ENCODE measurements at places on chromosomes 12 and 14. TPM values are rescaled to one million over a fixed set of nuclear protein-coding genes. Genes with fewer than 3 reads are reported as not detected.

DNA sequence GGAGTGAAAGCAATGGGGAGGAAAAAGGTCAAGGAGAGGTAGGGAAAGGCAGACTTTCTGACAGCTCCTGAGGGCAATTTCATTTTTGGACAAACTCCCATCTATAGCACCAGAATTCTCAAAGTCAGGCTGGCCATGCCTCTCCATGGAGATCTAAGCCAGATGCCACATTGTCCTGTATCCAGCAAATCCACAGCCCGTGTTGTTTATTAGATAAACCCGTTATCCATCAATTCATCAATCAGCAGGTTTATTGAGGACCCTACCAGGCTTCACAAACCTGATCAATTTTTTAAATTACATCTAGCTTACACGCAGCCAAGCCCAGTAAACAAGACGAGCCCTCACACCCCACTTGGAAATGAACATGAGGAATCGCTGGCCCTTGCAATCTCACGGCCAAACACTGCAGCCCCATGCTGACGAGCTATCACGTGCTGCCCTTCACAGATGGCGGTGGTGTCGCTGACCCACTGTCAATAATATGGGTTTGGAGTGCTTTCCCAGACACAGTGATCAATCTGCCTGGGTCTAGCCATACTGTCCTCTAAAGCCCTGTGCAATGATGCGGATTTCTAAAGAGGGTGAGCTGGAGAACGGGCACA, 332.9 kb downstream of the DPF3 start:
- DNase-seq, result no peak

- peak; percentile 13 for DNase-seq
These were observed 96.3 kb downstream of the SLC15A4 start for GRCh38 chr12:128727461-128727860.

DNA sequence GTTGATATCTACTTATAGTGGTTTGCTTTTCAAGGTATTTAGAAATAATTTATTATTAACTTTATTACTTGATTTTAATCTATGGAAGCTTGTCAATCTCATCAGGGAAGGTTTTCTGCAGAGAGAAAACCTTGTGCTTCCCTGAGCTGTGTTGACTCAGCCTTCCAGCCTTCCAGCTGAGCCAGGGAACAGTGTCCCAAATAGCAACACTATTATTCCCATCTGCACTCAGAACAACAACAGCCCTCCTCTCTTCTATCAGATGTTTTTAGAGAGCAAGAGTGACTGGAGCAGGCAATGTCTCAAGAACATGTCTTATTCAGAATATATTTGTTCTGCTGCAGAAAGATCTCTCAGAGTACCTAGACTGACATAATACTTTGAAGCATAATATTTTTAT, 389.9 kb upstream of the GARIN6 start:
- no peak for DNase-seq

- no peak for DNase-seq
These were observed 9.5 kb downstream of the DCN start for GRCh38 chr12:91173124-91173523.

- DNase-seq, result no peak
These were observed 69.2 kb upstream of the PSMA6 start for GRCh38 chr14:35222872-35223466.

GRCh38 chr12:104520242-104520900, 63.6 kb downstream of the CHST11 start:
- DNase-seq, result no peak

GRCh38 chr12:57614948-57615500, 3.8 kb downstream of the ARHGEF25 start:
- no peak for DNase-seq

GRCh38 chr14:96221841-96222240, 17.2 kb downstream of the BDKRB2 start:
- DNase-seq, result no peak

DNA sequence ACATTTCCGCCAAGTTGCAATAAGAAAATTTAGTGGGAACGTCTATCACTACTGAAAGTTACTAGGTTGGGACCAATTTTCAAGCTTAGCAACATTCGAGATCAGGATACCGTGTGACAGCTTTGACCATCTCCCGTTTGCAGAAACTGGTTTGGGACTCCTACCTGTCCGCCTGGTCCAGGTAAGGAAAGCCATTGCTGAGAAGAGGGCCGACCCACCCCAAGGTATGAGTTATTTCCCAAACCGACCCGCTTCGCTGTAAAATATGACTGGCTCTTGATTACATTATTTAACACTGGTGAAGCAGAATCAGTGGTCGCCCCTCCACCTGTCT, 271 bp downstream of the DNAI7 start:
- DNase-seq, result no peak

DNA sequence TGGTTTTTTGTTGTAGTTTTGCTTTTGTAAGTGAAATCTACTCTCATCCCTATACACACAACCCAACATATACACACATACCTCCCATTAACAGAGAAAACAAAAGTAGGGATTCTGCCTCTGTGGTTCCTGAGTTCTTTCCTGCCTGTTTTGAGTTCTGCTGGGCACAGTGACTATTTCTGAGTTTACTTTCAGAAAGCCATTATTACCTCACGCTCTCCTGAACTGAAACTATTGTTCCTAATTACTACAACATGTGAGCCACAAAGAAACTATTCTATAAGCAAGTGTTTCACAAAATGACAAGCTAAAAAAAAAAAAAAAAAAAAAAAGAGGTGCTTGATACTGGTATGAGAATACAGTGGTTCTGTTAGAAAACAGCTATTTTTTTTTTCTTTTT, 110.9 kb downstream of the ALG10B start:
- no peak for DNase-seq

DNA sequence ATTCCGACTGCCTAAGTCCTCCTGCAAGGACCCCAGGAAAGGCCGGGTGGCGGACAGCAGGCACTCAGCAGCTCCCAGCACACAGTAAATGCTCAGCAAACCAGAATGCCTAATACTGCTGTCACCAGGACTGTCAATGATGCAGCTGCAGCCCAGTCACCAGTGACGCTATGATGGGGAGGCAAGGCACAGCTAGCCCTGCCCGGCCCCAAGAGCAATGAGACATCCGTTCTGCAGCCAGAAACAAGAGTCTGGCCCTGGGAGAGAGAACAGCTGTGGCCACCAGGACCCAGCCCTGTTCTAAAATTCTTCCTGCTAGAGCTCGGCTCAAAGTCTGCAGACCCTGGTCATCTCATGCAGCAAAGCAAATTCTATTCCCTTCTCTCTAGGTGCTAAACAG, 69.8 kb downstream of the NCOR2 start:
- no peak for DNase-seq

- no peak for DNase-seq
These were observed 644.0 kb downstream of the DIO2 start for GRCh38 chr14:79567306-79567705.

DNA sequence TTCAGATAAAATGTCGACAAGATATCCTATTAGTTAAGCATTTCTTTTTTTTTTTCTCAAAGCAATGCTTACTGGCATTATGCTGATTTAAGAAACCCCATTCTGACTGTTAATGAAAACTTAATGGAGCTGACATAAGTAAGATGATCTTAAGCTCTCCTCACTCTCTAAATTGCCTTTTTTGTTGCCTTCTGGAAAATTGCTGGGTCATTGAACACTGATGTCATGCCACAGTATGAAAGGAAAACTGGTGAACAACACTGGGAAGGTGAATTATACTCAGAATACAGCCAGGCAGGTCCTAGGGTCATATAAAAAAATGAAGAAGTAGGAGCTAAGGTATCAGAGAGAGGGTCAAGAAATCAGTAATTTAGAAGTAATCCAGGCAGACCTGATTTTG, 179.9 kb downstream of the BTG1 start:
- no peak for DNase-seq

DNA sequence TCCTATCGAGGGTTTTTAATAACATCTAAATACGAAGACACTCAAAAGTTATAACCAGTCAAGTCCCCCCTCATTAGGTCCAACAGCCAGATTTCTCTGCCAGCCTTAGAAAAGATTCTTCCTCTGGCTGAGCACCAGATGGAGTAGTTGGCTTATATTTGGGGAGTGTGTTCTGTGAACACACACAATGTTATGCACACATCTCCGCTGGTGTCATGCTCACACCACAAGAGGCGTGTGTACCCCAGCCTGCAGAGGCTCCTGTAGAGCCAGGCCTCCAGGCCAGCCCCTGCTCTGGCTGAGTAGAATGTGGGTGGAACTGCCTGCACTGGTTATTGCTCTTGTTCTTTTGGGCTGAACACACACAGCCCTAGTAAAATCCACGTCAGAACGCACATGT, 64.0 kb downstream of the PIWIL1 start:
- DNase-seq, result peak; percentile 30

DNA sequence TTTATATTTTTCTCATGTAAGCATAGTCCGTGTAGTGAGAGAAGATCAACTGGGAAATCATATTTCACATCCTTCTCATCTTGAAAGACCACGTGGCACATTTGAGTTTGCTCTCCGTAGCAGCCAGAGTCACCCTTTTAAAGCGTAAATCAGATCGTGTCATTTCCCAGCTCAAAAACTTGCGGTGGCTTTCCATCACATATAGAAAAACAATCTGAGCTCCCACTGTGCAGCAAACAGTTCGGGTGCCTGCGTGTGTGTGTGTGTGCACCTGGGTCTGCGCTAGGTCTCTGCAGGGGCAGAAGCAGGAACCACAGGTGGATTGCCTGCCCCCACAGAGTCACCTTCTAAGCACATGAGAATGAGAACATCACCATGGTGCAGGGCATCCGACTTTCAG, 338.2 kb downstream of the TRHDE start:
- DNase-seq, result no peak

CAPZA3 gene
- total RNA-seq, result not detected
